ENCODE measurements at places on chromosomes 2 and 18. TPM values are rescaled to one million over a fixed set of nuclear protein-coding genes. Genes with fewer than 3 reads are reported as not detected.

DNA sequence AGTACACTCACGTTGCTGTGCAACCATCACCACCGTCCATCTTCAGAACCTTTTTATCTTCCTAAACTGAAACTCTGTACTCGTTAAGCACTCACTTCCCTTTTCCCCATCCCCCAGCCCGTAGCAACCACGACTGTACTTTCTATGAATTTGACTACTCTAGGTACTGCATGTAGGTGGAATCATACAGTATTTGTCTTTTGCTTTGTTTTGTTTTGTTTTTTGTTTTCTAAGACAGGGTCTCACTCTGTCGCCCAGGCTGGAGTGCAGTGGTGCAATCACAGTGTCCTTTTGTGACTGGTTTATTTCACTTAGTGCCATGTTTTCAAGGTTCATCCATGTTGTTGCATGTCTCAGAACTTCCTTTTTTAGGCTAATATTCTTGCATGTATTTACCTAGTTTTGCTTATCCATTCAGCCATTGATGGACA lies 7.0 kb upstream of the TYMS start:
- no peak for DNase-seq

DNA sequence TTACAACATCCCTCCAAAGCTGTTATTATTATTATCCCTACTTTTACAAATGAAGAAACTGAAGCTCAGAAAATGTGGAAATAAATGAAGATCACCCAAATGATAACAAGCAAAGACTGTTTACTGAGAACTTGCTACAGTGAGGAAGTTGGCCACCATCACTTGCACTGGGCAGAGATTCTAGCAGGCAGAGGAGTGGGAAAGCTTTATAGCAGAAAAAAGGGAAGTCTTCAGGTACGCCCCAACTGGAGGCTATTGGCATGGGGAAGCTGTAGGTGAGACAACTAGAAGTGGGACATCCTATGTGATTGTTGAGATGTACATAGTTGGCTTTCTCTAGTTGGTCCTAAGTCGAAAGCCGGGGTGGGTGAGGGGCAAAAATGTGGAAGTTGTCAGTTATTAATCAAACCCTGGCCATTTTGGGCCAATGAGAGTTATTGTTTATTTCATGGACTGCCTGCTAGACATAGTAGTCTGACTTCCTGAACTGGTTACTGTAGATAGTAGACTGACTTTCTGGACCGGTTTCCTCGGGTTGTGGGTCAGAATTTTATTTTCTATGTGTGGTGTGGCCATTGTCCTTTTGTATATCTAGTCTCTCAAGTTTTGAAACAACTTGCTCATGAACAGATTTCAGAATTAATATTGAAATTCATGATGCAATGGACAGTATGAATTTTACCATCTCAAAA lies 40.2 kb upstream of the STAT4 start:
- no peak for DNase-seq

GRCh38 chr2:10678225-10678624 lies 11.6 kb downstream of the NOL10 start:
- no peak for DNase-seq

Gene POTEC
- total RNA-seq = not detected

Measured in activated T-cell treated with anti-CD3 and anti-CD28 coated beads, Interleukin-2, amount 50 U/mL, for 4 hours (primary cell).